ENCODE measurements at places on chromosomes 3 and 15.

DNA sequence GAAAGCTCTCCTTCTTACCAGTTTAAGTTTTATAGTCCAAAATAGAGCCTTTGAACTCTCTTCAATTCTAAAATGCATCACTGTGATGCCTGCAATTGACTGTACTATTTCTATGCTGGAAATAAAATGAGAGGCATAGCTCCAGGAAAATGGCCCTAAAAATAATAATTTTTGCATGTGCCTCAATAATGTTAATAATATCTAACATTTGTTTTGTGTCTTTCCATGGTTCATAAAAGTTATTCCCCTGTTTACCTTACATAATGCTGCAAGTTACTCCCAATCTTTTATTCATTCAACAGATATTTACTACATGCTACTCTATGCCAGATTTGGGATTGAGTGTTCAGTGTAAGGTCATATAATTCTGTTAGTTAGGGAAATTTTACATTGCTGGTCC lies 574.0 kb downstream of the RBMS3 start:
- DNase-seq: no peak

DNA sequence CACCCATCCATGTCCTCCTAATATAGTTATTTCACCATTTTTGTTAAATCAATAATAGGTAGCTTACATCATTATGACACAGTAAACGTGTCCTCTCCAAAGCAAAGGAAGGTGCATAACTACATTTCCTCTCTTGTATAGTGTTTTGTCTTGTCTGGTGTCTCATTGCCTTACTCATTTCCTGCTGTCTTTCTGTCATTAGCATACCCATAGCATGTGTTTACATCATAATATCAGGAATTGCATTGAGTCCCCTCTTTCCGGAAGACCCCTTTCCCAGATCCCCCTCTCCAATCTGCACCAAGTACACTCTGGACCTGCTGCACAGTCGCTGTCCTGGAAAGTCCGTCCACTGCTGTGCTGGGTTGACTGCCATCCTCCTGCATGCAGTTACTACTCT lies 47.9 kb downstream of the SOX14 start:
- DNase-seq: no peak

DNA sequence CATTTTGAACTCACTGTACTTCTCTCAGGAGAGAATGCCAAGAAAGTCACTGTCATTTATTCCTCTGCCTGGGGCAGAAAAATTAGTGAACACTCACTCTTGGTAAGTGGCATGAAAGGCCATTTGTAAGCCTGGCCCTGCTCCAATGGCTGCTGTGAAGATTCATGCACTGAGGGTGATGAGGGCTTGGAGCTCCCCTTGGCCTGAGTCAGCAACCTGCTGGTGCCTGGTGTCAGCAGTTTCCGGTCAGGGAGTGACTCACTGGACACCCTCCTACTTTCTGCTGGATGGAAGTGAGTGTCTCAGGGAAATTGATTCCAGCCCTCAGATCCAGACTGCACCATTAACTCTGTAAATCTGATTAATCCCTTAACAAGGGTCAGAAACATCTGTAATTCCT lies 37.6 kb downstream of the TRA2B start:
- DNase-seq: no peak

DNA sequence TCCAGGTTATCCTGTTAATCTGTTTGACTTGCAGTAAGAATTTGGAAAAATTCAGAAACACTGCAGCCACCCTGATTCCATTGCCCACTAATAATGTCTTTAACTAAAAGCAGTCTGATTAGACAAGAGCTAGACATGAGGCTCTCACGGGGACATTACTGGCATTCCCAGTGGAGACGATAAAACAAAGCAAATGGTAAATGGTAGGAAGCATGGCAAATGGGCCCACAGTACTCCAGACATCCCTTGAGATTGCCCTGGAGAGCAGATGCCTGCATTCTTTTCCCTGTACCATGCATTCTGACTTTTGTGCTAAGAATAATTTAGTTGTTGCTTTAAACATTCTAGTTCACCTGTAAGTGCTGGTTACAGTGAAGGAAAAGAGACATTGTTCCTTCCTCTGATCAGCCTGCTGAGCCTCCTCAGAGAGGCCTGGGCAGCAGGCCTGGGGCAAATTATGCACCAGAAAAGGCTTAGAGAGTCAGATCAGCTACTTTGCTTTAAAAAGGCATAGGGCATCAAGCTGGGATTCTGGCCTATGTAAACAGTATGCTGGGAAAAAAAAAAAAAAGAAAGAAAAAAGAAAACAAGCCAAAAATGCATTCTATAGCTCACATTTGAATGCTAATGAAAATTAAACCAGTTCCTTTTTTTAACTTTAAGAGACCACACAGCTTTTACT lies 204.6 kb downstream of the GABRG3 start:
- no peak for DNase-seq

DNA sequence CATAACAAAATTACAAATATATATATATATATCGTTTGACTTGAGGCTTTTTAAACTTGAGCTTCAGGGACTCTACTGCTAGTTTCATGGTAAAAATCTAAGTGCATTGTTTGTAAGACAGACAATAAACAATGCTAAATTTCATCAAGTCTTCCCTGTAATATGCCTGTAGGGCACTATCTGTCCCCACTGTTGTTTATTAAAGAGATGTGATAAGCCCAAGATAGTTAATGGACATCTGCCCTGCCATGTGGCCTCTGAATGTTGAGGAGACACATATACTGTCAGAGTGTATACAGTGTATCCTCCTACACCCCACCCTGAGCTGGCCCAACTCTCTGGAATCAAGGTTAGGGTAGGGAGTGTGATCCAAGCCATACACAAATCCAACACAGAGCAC lies 15.1 kb upstream of the EIF1B start:
- DNase-seq: no peak

DNA sequence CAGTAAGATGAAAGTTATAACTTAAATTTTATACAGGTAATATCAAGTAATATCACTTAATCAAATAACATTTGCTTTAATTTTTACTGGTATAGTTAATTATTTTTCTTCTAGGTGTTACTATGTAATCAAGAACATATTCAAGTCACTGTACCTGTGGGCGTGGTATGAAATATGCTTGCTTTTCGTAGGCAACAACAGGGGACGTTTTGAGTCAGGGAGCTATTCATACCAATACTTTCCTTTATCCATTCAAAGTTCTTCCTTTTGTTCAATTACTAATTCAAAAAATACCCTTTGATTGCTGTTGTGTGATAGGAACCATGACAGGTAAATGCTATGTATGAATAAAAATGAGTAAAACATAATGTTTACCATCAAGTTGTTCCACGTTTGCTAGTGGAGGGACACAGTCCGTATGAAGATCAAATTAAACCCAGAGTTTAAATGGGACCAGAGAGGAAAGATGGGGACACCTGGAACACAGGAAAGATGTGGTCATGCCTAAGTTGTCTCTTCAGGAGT lies 654.0 kb upstream of the KCNMB2 start:
- no peak for DNase-seq

DNA sequence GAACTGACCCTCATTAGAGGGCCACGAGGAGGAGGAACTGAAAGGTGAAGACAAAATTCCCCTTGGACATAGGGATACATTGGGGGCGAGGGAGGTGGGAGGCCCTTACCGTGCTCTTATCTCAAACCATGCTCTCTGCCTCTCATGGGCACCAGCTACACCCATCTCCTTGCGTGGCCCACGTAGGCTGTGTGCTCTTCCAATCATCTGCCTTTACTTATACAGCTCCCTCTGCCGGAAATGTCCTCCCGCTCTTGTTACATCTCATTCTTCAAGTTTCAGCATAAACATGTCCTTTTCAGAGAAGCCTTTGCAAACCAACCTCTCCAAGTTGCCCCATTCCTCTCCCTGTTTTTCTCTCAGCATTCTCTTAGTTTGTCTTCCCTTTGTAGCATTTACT lies 307.8 kb upstream of the PROK2 start:
- no peak for DNase-seq

DNA sequence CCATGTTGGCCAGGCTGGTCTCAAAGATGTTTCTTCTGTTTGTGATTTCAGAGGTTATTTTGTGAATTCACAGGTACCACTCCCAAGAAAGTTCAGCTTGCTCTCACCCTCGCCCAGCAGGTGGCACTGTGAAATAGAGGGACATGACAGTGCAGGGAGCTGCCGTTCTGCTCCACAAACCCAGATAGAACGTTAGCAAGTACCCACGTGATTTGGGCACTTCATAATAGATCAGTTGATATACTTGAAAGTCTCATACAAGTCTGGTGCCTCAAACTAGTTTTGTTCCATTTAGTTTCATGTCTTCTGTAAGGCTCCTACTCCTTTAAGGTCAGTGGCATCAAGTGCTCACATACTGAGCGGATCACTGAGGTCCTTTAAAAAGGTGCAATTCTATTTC lies 45.5 kb downstream of the FILIP1L start:
- DNase-seq: peak; percentile 84

GRCh38 chr3:57026944-57027343 lies 33.5 kb upstream of the SPATA12 start:
- peak; percentile 17 for DNase-seq

GRCh38 chr15:47607695-47608094 lies 109.6 kb upstream of the SEMA6D start:
- no peak for DNase-seq

- no peak for DNase-seq
Measured at GRCh38 chr3:172750069-172750367, 508 bp upstream of the ECT2 start.

GRCh38 chr15:98405013-98405412 lies 243.3 kb upstream of the IGF1R start:
- DNase-seq: no peak

DNA sequence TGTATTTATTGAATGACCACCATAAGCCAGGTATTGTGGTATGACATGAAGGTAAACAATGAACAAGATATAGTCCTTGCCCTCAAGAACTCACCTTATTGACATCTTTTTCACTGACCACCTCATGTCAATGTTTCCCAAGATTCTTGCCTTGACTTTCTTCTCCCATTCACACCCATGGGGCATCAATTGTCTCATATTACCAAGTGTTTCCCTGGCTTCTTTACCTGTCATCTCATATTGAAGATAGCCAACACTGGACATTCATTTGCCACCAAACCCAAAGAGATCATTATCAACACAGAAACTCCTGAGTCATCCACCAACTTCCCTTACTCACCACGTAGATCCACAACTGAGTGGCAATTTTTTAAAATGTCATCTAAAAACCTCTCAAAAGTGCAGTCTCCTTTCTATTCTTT lies 2.2 kb downstream of the EFHB start:
- no peak for DNase-seq

- DNase-seq: no peak
Measured at GRCh38 chr3:3307491-3307890, 128.0 kb upstream of the CRBN start.

- DNase-seq: no peak
Measured at GRCh38 chr15:30990446-30991254, 778 bp downstream of the MTMR10 start.

GRCh38 chr15:63933522-63933921 lies 99.8 kb upstream of the HERC1 start:
- no peak for DNase-seq

GRCh38 chr3:79490165-79491028 lies 277.4 kb downstream of the ROBO1 start:
- DNase-seq: no peak

DNA sequence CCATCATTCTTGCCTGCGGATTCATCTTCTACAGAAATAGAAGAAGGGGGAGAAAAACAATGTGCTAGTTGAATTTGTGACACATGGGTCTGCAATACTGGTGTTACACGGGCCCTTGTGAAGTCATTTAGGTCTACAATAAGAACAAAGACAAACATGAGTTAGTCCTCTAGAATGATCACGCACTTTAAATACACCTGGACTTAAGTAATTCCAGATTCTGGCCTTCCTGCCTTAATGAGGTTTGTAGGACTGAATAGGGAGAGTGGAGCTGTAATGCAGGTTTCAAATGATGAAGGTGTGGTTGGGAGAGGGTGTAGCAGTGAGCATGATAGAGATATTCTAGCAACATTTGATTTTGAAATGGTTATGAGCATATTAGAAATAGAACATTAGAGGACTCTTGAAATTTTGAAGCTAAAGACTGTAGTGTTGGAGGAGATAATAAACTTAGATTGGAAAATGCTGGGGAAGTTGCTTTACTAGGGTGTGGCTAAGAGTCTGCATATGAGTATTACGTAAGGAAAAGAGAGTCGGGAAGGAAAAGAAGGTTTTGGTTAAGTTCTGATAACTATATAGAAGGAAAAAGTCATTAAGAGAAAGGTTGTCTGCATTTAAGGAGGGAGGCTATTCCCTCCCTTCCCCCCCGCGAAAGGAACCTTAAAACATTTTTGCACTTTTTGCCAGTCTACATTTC lies 606 bp downstream of the EIF2A start:
- DNase-seq: no peak

- no peak for DNase-seq
Measured at GRCh38 chr3:55923207-55923606, 436.1 kb upstream of the WNT5A start.

- DNase-seq: no peak
Measured at GRCh38 chr3:194582196-194582905, 50.9 kb downstream of the TMEM44 start.

GRCh38 chr3:89628856-89629670 lies 521.6 kb downstream of the EPHA3 start:
- DNase-seq: no peak

DNA sequence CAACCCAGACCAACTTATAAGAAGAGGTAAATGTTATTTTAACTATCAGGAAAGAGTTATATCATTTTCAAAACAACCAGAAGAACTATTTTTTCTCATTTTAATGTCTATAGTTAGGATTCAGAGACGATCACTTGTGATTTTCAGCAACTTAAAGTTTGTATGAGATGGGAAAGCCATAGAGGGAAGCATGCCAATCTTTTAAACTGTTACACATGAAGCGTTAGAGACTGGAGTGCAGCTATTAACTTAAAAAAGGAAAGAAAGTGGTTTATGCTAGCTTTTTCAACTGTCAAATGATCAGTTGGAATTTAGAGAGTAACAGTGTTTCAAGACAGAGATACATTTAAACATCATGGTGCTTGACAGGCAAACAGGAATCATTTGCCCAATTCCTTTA lies 91.7 kb upstream of the LPP start:
- no peak for DNase-seq

DNA sequence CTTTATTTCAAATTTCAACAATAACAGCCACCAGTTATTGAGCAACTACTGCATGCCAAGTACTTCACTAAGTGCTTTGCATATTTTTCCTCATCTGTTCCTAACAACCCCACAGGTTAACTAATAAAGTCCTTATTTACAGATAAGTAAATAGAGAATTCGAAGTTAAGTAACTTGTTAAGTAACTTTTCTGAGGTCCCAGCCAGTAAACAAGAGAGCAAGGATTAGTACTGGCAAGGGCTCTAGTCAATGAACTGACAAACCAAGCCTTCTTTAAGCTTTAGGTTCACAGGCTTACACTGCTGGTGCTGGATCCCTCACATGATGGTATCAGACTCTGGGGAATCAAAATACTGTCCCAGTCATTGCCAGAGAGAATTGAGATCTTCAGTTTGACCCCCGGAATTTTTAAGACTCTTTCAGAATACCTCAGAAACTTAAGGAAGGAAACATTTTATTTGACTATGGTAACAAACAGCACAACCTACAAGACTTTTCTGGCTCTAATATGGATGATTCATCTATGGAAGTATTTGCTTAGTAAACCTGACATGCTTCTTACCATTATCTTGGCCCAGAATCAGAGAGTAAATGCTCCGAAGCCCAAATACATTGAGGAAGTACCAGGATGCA lies 16.5 kb downstream of the EMC3 start:
- no peak for DNase-seq

All from DND-41 (cell line).